ENCODE measurements at places on chromosomes 4 and X.

DNA sequence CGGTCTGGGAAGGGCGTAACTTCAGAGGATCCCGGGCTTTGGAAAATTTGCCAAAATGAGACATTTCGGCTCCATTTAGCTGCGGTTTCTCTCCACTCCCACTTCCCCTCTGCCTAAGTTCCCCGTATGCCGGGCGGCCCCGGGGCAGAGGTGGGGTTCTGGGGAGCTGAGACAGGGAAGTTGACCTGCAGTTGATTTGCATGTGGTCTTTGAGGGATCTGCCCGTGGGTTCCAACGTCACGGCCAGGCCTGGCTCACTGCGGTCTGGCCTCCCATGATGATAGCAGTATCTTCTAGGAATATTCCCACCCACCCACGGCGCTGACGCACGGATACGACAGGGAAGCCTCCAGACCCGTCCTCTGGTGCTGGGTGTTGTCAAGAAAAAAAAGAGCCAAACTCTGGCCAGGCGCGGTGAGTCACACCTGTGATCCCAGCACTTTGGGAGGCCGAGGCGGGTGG, 27.3 kb upstream of the CRLF2 start:
- DNase-seq, result peak; percentile 39

DNA sequence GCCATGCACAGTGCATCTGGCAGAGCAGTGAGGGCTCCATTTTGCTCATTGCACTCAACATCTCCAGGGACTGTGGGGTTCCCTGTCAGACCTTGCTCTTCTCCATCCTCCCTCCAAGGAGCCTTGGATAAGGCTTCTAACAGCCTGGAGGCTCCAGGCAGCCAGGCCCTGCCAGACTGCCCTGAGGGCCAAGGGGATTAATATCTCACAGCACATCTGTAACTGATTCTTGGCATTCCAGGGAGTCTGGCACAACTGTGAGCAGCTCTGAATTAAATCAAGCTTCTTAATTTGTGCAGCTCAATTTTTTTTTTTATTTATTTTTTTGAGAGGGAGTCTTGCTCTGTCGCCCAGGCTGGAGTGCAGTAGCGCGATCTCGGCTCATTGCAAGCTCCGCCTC, 224.5 kb upstream of the PGRMC2 start:
- no peak for DNase-seq

DNA sequence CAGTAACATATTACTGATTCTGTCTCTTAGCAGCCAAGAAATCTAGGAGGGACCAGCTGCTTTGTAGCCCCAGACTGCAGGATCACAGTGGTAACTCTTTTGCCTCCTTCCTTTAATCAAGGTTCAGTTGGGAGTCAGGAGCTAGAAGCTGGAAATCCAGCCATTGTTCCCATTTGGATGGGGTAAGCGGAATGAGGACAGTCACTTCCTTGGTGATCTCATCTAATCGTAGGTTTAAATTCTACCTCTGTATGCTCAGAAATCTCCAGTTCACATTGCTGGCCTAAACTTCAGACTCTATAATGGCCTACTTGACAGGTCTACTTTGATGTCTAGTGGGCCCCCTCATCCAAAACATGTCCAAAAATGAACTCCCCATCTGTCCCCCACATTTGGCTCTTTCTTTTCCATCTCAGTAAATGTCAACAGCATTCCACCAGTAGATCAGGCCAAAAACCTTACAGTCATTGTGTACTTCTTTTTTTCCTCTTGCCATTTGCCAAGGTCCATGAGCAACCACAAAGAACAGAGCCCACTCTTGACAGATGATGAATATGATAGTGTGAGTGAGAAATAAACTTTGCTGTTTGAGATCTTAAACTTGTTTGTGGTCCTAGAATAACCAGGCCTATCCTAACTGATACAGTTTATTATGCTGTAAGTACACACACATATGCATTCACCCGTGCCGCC, 40.1 kb downstream of the WWC2 start:
- DNase-seq, result no peak

- DNase-seq, result no peak
Observed at GRCh38 chrX:88735835-88736234, 11.2 kb upstream of the CPXCR1 start.
